Lower leg skin (tissue), 4 donors: ENCODE measurements at places on chromosomes 2 and 18. TPM values are rescaled to one million over a fixed set of nuclear protein-coding genes. Genes with fewer than 3 reads are reported as not detected.

- DNase-seq: no peak
These were observed 20.4 kb upstream of the SANBR start for GRCh38 chr2:61045226-61045625.

- DNase-seq: peak; percentile 25
These were observed 23.7 kb upstream of the MYO5B start for GRCh38 chr18:50218432-50219197.

- DNase-seq: no peak
These were observed 718.8 kb downstream of the DPP10 start for GRCh38 chr2:115161081-115161770.

DNA sequence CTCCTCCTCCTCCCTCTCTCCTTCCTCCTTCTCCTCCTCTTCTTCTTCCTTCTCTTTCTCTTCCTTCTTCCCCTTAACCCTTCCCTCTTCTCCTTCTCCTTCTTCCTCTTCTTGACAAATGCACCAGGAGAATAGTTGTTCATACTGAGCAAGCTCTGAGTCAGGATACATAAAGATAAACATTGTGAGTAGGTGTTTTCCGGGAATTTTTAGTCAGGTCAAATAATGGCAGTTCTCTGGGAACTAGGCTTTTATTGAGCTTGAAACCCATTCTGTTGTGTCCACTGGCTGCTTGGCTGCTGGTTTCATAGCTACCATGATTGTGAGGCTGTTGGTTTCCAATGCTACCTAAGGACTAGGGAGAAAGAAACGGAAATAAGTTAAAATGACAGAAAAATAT is 1144.7 kb upstream of the DDX18 start:
- no peak for DNase-seq

GRCh38 chr2:215356948-215357461 is 45.1 kb downstream of the ATIC start:
- DNase-seq: no peak

DNA sequence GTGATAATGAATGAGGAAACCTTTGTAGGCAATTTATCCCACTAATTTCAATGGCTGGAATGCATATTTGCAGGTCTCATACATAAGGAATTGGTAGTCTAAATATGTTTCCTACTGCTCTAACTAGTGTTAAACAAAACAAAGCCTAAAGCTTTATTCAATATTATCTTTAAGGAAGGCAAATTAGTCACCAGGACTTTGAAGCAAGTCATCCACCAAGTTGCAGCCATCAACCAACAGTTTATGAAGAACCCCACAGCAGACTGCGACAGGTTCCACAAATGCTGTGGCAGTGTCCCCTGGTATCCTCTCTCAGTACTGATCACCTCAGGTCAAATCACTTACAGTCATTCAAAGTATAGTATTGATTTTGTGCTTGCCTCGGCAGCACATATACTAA is 181.5 kb upstream of the ZFP36L2 start:
- no peak for DNase-seq

- no peak for DNase-seq
These were observed 28.5 kb upstream of the PPP3R1 start for GRCh38 chr2:68280796-68281195.

DNA sequence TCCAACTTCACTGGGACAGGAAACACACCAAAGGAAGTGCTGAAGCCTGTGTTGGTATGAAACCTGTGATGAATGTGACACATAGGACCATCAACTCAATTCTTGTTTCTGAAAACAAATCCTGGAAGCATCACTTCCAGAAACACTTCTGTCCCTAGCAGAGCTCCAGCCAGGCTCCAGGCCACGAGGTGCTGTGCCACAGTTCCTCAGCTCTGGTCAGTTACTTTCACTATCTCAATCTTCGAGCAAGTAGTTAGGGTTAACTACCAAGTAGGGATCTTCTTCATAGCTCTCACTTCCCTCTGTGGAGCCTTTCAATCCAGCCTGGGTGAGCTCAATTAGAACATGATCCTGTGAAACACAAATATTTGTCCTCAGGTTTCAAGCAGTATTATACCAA is 3.6 kb upstream of the LCT start:
- DNase-seq: no peak

DNA sequence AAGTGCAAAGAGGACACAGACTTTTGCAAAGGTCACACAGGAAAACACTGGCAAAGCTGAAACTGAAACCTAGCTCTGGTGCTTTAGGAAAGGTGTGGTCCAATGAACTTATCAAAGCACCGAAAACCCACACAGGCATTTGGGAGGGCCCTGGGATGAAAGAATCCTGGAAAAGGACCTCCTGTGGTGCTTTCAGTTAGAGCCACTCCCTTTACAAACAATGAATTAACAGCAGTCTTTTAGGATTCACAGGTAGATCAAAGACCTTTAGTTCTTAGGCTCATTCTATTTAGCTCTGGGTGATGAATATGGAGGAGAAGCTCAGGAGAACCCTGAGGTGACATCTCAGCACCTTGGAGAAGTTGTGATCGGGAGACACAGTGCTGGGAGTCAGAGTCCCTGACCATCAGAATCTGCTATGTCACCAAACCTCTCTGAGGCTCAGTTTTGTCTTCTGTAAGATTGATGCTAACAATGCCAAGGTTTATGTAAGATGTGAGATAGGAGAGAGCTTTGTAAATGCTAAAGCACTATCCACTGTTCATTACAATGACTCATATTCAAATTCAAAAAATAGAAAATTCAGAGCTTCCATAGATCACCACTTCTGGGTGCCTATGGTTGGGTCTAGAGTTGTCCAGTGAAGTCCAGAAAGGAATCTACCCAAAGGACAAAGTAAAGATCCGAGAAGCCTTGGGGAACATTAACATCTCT is 39.3 kb downstream of the VSNL1 start:
- no peak for DNase-seq

DNA sequence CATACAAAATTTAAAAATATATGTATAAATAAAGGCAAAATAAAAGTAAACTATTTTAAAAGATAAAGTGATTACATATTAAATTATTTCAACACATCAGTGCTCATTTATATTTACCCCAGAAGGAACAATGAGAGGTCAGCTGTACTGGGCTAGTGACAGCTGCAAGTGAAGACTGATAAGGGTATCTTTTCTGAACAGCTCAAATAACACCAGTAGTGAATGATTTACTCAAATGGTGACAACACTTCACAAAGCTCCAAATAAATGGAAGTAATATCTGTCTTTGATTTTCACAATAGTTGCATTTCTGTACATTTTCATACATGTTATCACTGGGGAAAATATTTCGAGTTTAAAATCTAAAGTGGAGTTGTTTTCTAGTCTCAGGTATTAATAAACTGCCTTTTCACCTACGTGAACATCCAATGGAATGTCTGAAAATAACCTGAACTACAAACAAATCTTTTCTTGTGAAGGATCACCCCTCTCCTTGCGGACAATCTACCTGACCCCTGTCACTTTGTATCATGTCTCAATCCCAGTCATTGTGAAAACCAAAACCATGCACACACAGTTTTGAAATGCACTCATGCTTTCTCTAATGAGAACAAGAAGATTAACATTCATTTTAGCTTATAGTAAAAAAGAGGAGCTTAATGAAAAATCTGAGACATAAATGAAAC is 1928.8 kb upstream of the CELF4 start:
- DNase-seq: no peak

- no peak for DNase-seq
These were observed 49.3 kb downstream of the OLA1 start for GRCh38 chr2:174198846-174199564.

DNA sequence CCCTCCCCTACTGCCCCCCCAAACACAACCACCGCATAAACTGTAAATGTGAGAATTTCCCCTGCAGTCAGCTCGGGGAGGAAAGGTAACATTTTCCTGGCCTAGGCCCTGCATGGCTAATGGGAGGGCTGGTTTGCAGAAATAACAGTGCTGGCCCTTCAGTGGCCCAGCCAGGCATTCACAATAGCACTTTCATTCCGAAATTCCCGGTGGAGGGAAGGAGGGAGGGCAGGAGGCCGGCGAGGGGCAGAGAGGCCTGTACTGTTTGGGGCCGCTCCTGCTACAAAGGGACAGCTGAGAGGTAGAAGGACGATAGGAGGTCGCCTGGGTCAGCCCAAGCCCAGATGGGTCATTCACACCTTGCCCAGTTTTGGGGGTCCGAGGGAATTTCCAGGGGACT is 11.3 kb downstream of the CYP26B1 start:
- DNase-seq: peak; percentile 76

DNA sequence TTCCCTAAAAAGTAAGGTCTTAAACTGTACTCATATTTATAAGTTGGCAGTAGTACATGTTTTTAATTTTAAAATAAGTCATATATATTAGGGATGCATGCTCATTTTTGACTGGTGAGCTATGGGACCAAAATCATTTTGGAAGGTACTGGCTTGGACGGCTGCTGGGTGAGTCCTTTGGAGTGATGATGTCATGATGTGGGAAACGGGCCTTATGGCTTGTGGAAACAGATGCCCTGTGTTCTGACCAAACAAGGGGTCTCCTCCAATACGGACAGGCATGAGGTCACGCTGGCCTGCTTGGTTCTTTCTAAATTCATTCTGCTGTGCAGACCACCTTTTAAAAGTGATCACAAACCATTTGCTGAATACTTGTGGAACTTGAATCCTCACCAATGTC is 109.2 kb upstream of the MGAT5 start:
- DNase-seq: no peak

- DNase-seq: no peak
These were observed 714.1 kb downstream of the KCNJ3 start for GRCh38 chr2:155412598-155412997.

GRCh38 chr2:86400321-86400720 is 40.9 kb upstream of the KDM3A start:
- no peak for DNase-seq

DNA sequence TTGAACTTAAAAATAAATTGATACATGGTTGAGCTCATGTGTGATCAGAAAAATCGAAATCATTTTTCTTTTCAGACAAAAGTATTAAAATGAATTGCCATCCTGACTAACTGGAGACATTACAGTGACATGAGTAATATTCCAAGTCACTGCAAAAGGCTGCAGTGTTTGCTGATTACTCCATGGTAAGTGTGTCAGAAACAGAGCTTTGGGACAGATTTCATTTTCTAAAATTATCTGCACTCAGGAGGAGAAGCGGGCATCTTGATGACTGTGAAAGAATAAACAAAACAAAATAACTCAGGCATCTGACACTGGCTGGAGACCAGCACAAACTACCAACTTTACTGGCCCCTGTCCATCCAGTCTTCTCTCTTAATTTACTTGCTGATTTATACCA is 312.3 kb upstream of the PIK3C3 start:
- no peak for DNase-seq

- no peak for DNase-seq
These were observed 22.3 kb downstream of the CLASP1 start for GRCh38 chr2:121626777-121627524.

GRCh38 chr18:8153887-8154583 is 455.2 kb upstream of the RAB12 start:
- no peak for DNase-seq

DNA sequence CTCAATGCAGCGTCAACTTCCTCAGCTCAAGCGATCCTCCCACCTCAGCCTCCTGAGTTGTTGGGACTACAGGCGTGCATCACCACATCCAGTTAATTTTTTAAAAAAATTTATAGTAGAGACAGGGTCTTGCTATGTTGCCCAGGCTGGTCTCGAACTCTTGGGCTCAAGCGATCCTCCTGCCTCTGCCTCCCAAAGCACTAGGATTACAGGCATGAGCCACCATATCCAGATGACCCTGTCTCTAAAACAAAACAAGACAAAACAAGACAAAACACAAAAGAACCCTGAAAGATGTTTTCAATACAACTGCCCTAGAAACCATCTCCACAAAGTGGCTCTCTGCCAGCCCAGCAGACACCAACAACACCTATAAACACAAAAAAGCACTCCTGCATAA is 31.4 kb downstream of the ANKRD29 start:
- no peak for DNase-seq

GRCh38 chr2:208708486-208708885 is 301.9 kb downstream of the PTH2R start:
- no peak for DNase-seq

GRCh38 chr2:176085120-176085788 is 1.5 kb upstream of the EVX2 start:
- DNase-seq: no peak

DNA sequence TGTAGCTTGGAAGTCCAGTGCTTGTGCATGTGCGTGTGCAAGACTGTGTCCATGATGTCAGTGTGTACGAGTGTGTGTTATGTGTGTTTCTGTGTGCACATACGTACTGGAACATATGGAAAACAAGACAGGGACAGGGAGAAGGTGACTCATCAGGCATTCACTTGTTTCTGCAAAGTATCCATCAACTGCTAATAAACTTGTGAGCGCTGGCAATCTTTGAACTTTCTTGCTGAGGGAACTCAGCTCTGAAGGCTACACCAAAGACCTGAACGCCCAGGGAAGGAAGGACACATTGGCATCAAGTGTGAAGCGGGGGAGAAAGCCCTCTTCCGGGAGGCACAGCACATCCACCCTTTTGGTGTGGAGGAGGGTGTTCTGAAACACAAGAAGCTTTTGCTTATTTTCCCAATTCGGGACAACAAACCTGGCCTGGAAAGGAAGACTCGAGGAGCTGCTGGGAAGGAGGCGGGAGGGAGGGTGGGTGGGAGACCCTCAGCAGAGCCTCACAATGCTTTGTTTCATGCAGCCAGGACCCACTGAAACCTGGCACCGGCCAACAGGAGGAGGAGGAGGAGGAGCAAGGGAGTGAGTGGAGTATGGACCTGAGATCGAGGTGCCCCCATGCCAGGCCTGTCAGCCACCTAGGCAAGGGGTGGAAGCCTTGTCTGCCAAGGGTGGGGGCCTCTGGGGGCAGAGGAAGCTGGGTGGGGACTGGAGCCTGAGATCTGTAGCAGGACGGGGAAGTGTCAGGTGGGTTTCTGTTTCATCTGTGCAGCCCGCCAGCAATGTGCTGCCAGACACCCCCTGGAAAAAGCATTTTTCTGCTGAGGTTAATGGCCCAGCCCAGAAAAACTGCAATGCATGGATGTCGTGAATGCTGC is 26.8 kb downstream of the SMAD7 start:
- no peak for DNase-seq

- DNase-seq: no peak
These were observed 13.2 kb downstream of the SPATS2L start for GRCh38 chr2:200319548-200320337.

Gene IL36RN
- 94.8 TPM for total RNA-seq

Gene RSAD2
- total RNA-seq: 1.5 TPM

Gene RTP5
- 0.10 TPM for total RNA-seq

Gene FSIP2
- total RNA-seq: 6.9 TPM

Gene ZAP70
- total RNA-seq: 1.1 TPM
